ENCODE measurements at places on chromosomes 1 and 21.
A peak's percentile ranks its signal among the peaks of the same experiment; 100 is the strongest.

DNA sequence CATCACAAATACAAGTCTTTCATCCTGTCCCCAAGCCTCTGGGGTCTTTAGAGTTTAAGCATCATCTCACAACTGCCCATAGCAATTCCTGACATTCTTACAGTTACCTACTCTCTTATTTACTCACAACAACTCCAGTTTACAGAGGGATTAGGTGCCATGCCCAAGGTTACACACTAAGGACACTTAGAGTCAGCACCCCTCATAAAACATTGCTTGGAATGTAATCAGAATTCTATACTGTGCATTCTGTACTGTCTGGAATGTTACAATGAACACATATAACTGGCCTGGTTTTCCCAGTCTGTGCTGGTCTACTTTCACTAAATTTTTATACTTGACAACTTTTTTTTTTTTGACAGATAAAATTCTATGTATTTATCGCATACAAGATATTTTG, 14.5 kb upstream of the RBM15 start:
- DNase-seq = no peak

DNA sequence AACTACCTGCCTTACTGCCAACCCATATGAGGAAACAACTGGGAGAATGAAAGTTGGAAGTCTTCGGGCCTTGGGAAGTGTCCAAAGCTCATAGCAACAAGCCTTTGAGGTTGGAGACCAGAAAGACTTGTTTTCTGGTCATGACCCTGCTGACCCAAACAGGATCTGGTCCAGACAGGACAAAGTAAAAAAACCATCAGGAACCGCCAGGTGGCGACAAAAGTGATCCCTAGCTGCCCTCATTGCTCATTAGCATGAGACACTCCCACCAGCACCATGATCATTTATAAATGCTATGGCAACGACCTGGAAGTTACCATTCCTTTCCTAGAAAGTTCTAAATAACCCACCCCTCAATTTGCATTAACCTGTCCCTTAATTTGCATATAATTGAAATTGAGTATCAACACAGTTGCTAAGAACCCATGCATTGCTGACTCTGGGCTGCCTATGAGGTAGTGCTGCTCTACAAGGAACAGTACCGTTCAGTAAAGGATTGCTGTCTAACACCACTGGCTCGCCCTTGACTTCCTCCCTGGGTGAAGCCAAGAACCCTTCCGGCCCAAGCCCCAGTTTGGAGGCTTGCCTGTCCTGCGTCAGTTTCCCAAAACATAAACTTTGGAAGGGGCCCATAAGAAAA, 89.0 kb downstream of the URB2 start:
- peak; percentile 20 for DNase-seq

DNA sequence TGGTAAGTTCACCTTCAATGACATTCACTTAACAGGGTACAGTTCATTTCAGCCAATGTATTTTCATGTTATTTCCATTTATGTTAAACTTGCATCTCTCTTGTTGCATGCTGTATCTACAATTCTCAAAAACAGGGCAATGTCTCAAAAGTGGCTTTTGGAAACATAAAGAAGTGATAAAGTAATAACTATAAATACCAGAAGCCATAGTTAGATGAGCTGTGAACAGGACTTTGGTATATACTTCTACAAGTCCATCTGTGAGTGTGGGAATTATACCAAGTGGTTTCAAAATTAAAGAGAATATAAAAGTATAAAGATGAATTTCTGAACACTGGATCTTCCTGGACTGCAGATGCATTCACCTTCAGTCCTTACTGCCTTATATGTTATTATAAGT, 585.4 kb upstream of the PBX1 start:
- DNase-seq = no peak

DNA sequence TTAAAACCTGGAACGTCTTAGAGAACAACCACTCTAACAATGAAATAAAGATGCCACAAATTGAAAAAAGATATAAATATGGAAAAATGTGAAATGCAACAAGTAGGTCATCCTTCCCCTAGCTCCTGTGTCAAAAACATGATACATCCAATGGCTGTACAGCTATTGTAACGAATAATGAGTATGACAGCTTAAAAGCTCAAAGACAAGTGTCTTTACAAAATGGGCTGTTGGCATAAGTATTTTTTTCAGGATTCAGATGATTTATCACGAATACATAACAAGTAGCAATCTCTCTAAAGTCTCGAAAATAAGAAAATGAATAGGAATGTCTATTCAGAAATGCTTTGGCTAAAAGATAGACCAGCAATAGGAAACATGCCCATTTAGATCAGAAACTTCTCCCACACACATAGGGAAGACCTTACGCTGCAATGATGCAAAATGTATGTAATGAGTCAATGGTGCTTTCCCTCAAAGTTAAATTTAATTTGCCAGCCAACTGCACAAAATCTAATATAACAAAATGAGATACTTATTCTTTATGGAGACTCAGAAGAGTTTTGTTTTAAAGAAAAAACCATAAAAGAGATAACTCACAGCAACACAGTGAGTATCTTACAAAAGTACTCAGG, 8.3 kb downstream of the TGFBR3 start:
- no peak for DNase-seq

- DNase-seq = no peak
Observed at GRCh38 chr1:55127827-55128343, 87.3 kb downstream of the USP24 start.

DNA sequence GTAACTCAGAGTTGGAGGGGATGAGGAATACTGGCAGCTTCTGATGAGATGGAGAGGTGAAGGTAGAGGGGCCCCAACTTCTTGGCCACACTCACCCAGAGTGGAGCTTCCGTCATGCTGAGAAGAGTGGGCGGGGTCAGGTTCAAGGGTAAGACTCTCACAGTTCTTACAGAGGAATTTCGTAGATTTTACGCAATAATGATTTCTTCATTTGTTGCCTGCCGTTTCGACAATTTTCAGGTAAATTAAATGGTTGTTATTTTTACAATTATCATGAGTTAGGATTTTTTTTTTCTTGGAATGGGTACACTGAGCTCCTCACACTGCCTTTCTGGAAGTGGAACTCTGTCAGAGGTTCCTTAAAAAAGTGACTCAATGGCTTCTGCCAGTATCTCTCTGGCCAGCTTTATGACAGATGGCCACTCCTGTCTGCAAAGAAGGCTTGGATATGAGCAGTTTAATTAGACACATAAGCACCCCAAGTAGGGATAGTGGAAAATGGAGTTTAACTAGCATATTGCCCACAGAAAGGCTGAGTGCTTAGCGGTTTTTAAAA, 13.8 kb upstream of the NLRP3 start:
- DNase-seq = no peak

DNA sequence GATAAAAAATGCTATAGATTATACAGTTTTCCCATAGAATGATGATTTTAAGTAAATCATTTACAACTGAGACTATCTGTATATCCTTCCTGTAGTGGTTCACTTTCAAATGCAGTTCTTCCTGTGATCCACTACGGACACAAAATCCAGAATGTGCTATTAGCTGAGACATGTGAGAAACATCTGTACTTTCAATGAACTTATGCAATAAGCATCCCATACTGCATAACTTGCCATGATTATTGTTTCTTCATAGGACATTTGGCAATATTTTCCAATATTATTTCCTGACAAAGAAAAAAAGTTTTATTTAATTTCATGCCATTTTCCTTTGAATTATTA, 83.5 kb upstream of the PRDX6 start:
- no peak for DNase-seq

DNA sequence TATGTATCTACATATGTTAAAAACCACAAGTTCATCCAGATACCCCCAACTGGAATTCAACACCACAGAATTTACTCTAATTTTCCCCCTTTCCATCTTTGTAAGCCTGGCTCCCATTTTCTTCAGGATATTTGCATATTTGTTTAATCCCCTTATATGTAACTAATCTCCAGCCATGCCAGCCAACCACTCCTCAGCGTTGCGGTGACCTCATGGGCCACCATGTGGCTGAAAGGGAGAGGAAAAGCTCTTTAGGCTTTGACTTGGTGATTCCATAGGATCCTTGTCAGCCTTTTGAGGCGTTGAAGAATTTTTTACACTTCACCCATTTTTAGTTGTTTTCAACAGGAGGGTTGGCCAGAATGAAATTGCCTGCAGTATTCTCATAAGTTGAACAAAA, 10.0 kb downstream of the CLDN19 start:
- DNase-seq = no peak

All from stimulated activated CD4-positive, alpha-beta T cell treated with anti-CD3 and anti-CD28 coated beads, Interleukin-4, amount 100 ng/mL, for 48 hours (primary cell).